ENCODE measurements at places on chromosomes 12 and 14. TPM values are rescaled to one million over a fixed set of nuclear protein-coding genes. Genes with fewer than 3 reads are reported as not detected.

DNA sequence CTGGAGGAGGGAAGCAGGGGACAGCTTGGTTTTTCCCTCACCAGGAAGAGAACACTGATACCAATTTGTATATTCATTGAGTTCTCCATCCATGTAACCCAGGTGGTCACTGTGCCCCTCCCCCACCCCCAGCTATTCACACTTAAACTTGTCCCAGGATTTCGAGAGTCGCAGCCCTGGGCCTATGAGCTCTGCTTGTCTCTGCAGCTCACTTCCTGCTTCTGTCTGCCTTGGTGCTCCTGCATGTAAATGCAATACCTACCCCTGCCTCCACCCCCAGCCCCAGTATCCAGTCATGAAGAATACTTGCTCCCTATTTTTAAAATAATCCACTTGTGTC, 452.2 kb downstream of the BCL11B start:
- no peak for DNase-seq

DNA sequence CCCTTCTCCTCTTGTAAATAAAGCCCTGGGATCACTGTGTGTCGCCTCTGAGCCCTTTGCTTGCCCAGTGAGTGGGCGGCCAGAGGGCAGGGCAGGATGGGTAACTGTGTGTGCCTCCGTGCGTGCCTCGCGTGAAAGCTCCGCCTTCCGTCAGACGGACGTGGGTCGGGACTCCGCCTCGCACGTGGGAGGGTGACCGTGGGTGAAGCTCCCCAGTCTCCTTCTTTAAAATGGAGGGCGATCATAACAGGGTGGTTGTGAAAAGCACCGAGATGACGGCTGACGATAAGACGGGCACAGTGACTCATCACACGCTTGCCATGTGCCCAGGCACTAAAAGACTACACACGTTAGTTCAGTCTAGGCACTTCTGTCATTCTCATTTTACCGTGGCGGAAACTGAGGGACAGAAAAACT, 9.2 kb downstream of the PHB2 start:
- DNase-seq, result peak; percentile 87

GRCh38 chr12:120234643-120235368, 30.7 kb downstream of the PXN start:
- DNase-seq, result no peak

GRCh38 chr12:92208613-92209121, 63.0 kb upstream of the BTG1 start:
- DNase-seq, result peak; percentile 64

DNA sequence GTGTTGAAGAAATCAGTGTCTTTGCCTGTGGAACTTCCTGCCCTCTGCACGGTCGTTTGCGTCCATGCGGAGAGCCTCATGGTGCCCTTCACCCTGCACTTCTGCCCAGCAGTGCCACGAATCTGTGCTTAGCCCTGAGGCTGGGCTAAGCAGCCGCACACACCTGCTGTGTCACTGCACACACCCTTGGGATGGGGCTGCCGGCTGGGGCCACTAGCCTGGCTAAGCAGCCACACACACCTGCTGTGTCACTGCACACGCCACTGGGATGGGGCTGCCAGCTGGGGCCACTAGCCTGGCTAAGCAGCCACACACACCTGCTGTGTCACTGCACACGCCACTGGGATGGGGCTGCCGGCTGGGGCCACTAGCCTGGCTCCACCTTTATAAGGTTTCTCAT, 188.5 kb downstream of the KIF26A start:
- no peak for DNase-seq

- DNase-seq, result no peak
These were observed 22.3 kb downstream of the ATG14 start for GRCh38 chr14:55389330-55389729.

GRCh38 chr12:116544656-116545055, 14.5 kb upstream of the MAP1LC3B2 start:
- no peak for DNase-seq

DNA sequence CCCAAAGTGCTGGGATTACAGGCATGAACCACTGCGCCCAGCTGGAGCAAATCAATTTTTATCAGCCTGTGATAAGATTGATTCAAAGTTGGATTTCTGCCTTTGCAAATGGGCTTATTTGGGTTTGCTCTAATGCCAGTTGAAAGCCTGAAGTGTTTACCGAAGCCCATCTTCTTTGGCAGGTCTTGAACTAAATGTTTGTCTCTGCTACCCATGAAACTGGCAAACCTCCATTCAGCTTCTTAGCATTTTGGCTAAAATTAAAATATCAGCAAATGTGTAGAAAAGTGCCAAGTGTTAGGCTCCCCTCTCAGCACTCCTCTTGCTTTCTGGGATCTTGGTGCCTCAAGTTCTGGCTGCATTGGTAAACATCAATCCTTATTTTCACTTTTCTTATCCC, 61.5 kb downstream of the MGAT4C start:
- DNase-seq, result no peak

DNA sequence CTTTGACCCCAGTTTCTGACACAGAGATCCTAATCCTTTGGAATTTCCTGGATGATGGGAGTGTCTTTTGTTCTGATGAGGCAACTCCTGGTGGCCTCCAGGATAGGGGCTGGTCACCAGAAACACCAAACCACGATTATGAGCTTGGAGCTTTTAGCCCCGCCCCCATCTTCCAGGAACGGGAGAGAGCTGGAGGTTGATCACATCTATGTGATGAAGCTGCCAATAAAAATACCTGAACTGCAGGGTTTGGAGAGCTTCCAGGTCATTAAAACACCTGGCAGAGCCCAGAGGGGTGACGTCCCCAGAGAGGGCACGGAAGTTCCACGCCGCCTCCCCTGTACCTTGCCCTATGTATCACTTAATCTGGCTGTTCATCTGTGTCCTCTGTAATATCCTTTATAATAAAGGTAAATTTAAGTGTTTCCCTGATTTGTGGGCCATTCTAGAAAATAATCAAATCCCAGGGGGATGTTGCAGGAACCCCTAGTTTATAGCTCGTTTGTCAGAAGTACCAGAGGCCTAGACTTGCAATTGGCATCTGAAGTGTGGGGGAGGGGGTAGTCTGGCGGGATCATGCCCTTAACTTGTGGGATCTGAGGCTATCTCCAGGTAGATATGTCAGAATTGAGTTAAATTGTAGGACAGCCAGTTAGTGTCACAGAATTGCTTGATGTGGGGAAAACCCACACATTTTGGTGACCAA, 21.2 kb downstream of the APPL2 start:
- no peak for DNase-seq

UNG gene
- 15.0 TPM for total RNA-seq

PTPN6 gene
- 247 TPM for total RNA-seq

GRCh38 chr12:50016501-50017475, 8.5 kb downstream of the RACGAP1 start:
- DNase-seq, result no peak

LRRK2 gene
- 1.5 TPM for total RNA-seq

DNA sequence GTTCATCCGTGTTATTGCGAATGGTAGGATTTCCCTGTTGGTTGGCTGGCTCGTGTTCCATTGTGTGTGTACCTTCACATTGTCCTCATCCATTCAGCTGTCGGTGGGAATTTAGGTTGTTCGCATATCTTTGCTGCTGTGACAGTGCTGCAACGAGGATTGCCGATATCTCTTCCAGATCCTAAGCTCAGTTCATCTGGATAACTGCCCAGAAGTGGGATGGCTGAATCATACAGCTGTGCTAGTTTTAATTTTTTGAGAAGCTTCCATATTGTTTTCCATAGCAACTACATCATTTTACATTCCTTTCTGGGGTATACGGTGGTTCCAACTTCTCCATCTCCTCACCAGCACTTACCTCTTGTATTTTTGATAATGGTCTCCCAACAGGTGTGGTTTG, 292.8 kb upstream of the SFSWAP start:
- DNase-seq, result no peak
